ENCODE measurements at places on chromosomes 12 and 14.
A peak's percentile ranks its signal among the peaks of the same experiment; 100 is the strongest.

GRCh38 chr12:98418357-98419075, 96.9 kb upstream of the TMPO start:
- no peak overlapping the region for H3K27ac ChIP-seq
- no peaks in the 10 kb centered on the region for H3K4me1 ChIP-seq
- no peak for DNase-seq

GRCh38 chr14:91365552-91365951, 52.1 kb downstream of the CCDC88C start:
- peaks cover 3% of the 10 kb centered on the region for H3K36me3 ChIP-seq
- no peak overlapping the region for H3K4me3 ChIP-seq
- H3K27ac ChIP-seq = peak overlapping the region; percentile 40
- H3K27me3 ChIP-seq = no peaks in the 10 kb centered on the region
- peaks cover 65% of the 10 kb centered on the region for H3K4me1 ChIP-seq

DNA sequence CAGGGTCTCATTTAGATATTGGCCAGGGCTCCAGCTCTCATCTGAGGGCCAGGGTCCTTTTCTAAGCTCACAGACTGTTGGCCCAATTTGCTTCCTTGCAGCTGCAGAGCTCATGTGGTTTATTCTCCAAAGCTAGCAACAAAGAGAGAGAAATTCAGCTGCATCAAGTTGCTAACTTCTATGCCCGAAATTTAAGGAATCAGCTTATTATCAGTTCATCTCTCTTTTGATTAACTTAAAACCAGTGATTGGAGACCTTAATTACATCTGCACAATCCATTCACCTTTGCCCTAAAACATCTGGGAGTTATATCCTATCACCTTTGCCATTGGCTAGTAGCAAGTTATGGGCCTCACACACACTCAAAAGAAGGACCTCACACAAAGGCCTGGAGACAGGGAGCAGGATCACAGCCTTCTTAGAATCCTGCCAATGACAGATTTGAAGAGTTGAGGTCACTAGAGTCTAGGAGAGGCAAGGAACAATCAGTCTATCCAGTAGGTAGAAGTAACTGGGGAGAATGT, 258.8 kb upstream of the GARIN6 start:
- DNase-seq = no peak
- no peak overlapping the region for H3K27ac ChIP-seq
- no peak overlapping the region for H3K4me3 ChIP-seq
- no peaks in the 10 kb centered on the region for H3K36me3 ChIP-seq

GRCh38 chr12:83121897-83122622, 435.4 kb downstream of the TMTC2 start:
- no peaks in the 10 kb centered on the region for H3K4me1 ChIP-seq
- no peaks in the 10 kb centered on the region for H3K27me3 ChIP-seq
- H3K36me3 ChIP-seq = no peaks in the 10 kb centered on the region
- DNase-seq = no peak
- H3K4me3 ChIP-seq = no peak overlapping the region
- no peak overlapping the region for H3K27ac ChIP-seq

GRCh38 chr12:108515916-108516315, 839 bp downstream of the FICD start:
- no peak for DNase-seq
- no peaks in the 10 kb centered on the region for H3K27me3 ChIP-seq
- H3K4me1 ChIP-seq = peaks cover 8% of the 10 kb centered on the region
- peak overlapping the region; percentile 87 for H3K4me3 ChIP-seq

DNA sequence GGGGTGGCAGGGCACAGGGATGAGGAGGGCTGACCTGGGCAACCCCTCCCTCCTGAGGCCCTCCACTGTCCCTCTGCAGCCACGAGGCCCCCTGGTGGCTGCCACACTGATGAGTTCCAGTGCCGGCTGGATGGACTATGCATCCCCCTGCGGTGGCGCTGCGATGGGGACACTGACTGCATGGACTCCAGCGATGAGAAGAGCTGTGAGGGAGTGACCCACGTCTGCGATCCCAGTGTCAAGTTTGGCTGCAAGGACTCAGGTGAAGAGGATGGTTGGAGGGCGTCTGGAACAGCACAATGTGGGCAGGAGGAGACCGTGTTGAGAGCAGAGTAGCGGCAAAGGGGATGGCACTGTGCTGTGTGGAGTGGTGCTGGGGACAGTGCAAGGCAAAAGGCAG, 25.7 kb upstream of the LRP1-AS start:
- H3K27ac ChIP-seq = no peak overlapping the region
- no peak for DNase-seq
- no peak overlapping the region for H3K4me3 ChIP-seq
- no peaks in the 10 kb centered on the region for H3K4me1 ChIP-seq
- H3K36me3 ChIP-seq = no peaks in the 10 kb centered on the region

DNA sequence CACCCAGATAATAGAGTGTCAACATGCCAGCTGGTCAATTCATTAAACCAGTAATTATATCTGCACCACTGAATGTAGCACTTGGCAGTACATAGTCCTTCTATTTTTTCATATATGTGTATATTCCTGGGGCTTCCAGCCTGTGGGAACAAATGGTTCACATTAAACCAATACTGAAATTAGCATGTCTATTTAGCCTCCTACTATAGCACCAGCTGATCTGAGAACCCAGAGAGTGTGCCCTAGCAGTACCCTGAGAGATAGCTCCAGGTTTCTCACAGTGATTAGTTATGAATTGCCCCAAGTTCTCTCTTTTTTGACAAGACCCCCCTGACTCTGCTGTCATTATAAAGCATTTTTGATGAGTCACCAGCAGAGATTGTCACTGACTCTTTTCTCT, 1097.3 kb upstream of the FLRT2 start:
- DNase-seq = no peak
- no peaks in the 10 kb centered on the region for H3K27me3 ChIP-seq
- H3K4me1 ChIP-seq = no peaks in the 10 kb centered on the region
- H3K36me3 ChIP-seq = no peaks in the 10 kb centered on the region
- no peak overlapping the region for H3K4me3 ChIP-seq
- no peak overlapping the region for H3K27ac ChIP-seq
